NCI-H2029 (cell line): ENCODE measurements at places on chromosomes 2 and 18.

DNA sequence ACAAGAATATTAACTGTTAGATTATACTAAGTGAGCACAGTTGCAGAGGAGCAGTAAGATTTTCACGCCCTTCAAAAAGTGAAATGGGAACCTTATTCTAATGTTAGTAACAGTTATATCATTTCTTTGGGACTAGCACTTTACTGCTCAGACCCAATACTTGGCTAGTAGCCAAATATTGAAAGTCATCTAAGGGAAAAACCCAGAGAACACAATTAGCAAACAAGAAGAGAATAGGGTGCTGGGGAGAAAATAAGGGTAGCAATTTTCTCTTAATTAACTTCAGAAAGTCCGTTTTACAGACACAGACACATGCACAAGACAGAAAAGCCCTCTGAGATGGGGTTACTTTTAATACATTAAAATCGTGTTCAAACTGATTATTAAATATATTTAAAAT, 71.8 kb downstream of the ID2 start:
- DNase-seq = no peak

- no peak for DNase-seq
Observed at GRCh38 chr2:231985823-231986261, 24.3 kb downstream of the DIS3L2 start.

GRCh38 chr2:73291461-73292315, 1.7 kb downstream of the EGR4 start:
- no peak for DNase-seq

DNA sequence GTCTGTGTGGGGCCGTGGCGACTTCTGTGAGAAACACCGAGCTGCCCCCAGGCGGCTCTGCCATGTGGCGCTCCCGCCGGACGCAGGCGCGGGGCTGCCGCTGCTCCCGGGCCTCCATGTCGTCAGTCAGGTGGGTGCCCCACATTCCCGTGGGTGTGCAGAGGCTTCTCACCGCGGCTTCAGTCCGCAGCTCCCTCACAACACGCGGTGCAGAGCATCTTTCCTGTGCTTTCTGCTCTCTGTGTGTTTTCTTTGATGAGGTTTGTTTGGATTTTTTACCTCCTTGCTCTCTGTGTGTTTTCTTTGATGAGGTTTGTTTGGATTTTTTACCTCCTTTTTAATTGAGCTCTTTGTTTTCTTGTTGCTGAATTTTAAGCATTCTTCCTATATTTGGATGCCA, 13.0 kb downstream of the AQP12A start:
- DNase-seq = no peak

DNA sequence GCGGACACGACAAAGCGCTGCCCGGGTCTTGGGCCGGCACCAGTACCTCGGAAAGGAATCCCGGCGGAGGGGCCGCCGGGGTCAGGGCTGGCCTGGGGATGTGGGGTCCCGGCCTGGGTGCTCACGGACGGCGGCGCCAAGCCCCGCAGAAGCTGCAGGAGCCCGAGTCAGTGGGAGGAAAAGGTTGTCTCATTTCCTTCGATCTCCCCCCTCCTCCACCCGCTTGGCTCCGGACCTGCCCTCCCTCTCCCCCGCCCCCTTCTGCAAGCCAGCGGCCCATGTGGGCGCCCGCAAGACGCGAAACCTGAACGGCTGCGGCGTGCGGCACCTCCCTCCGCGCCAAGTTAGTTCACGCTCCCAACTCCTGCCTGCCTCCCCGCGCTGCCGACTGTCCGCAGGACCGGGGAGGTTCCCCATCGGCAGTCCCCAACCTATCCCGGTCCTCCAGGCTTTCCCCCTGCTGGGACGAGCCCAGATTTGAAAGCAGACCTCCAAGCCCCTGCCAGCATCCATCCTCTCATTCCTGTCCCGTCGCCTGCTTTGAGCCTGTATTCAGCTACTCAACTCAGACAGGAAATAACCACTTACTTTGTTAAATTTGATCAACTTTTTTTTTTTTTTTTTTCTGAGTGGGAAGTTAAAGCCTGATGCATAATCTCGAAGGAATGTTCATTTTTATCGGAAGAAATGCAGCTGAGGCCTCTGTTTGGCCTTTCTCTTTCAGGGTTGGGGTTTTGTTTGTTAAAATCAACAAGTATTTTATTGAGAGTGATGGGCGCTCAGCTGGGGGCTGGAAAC, at the start of gene EVA1A:
TSS of gene EVA1A (minus strand) at position 172 of the 798 bp plus-strand sequence. CDS start 42,799 bp downstream, outside the sequence.
- DNase-seq = peak; percentile 9

DNA sequence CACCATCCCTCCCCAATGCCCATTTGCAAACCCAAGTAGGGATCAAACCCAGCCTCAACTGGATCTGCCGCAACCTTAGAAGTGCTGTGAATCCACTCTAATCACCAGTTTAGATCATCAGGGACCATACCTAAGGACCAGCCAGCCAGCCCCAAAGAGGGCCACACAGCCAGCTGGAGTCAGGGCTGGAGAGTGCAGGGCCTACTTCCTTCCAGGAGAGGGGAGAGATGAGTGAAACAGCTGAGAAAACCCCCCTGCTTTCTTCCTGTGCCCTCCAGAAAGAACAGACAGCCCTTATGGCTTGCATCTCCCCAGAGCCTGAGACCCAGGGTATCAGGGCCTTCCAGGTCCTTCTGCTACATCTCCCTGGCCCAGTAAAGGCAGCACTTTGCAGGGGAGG, 25.8 kb downstream of the YPEL5 start:
- DNase-seq = no peak

- DNase-seq = no peak
Observed at GRCh38 chr18:22167471-22168241, 1.7 kb upstream of the GATA6 start.

GRCh38 chr2:224401641-224402342, at the start of gene FAM124B:
FAM124B (minus strand) TSS chr2:224402107; CDS start chr2:224401768, 339 bp downstream.
- DNase-seq = no peak

- DNase-seq = no peak
Observed at GRCh38 chr18:29501952-29502351, 1325.0 kb upstream of the CDH2 start.

DNA sequence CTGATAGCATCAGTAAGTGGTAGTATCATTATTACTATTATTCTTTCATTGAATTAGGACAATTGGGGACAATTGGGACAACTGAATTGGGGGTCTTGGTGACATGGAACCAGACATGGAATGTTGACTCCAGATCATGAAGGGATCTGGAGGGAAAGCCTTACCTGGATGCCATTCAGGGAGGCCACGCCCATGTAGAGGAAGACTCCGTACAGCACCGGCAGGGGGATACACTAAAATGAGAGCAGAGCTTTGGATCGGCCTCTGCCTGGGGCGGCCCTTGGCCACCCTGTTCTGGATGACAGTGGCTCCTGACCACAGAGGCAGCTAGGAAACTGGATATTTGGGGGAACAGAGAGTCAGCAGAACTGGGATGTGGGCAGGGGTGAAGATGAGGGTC, 29.2 kb downstream of the MTHFD2 start:
- DNase-seq = no peak

DNA sequence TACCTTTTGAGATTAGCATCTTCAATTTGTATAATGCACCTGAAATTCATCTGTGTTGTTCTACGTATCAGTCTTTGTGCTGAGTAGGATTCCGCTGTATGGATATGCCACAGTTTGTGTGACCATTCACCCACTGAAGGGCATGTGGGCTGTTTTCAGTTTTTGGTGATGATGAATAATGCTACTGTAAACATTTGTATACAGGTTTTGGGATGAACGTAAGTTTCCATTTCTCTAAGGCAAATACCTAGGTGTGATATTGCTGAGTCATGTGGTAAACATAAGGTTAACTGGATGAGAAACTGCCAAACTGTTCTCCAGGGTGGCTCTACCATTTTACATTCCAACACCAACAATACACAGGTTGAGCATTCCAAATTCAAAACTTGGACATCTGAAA, 35.1 kb downstream of the CABYR start:
- DNase-seq = no peak

- DNase-seq = peak; percentile 69
Observed at GRCh38 chr2:59177748-59178147, 936.6 kb upstream of the FANCL start.
